Right renal pelvis (tissue), 4 donors: ENCODE measurements at places on chromosomes 16 and 17.

GRCh38 chr17:77212833-77213777 lies 72.3 kb downstream of the SEC14L1 start:
- DNase-seq: no peak

- DNase-seq: no peak
Observed at GRCh38 chr17:48527547-48527932, 3.3 kb downstream of the HOXB1 start.

DNA sequence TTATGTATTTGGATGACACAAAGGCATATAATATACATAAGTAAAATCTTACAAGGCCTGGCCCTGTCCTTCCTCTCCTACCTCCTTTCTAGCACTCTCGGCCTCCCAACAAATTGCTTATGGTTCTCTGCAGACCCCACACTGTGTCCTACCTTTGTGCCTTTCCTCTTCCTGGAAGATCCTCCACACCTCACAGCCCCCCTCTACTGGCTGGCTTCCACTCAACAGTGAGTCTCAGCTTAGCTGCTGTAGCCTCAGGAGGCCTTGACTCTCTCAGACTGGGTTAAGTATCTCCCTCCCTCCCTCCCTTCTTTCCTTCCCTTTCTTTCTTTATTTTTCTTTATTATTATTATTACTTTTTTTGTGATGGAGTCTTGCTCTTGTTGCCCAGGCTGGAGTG lies 8.3 kb upstream of the SLC52A1 start:
- no peak for DNase-seq

DNA sequence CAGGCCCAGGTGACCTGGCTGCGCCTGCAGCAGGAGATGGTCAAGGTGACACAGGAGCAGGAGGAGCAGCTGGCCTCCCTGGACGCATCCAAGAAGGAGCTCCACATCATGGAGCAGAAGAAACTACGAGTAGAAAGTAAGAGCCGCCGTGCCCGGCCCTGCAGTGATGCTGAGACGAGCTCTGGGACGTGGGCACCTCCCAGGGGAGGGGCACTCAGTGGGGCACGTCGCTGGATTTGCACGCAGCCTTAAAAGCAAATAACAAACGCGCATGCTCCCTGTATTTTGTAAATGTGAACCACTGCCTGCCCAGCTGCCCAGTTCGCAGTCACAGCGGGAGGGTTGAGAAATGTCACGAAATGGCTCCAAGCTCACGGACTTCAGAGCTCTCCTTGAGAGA lies 15.3 kb upstream of the GAA start:
- DNase-seq: no peak
